Forelimb muscle (tissue), 1 donor: ENCODE measurements at places on chromosomes 7 and 10. TPM values are rescaled to one million over a fixed set of nuclear protein-coding genes. Genes with fewer than 3 reads are reported as not detected.

GRCh38 chr10:88990384-88991160 is at the start of gene FAS:
FAS (plus strand) TSS chr10:88990798; CDS start chr10:88990877, 79 bp downstream.
- no peak for DNase-seq

- no peak for DNase-seq
Observed at GRCh38 chr7:20795361-20795760, 8.7 kb upstream of the SP8 start.

- no peak for DNase-seq
Observed at GRCh38 chr7:44438816-44439215, 51.6 kb downstream of the NUDCD3 start.

- no peak for DNase-seq
Observed at GRCh38 chr10:94066411-94066810, 72.7 kb downstream of the PLCE1 start.

GRCh38 chr10:92413011-92413410 is 122.0 kb downstream of the MARCHF5 start:
- no peak for DNase-seq

- no peak for DNase-seq
Observed at GRCh38 chr7:96548664-96549063, 161.0 kb downstream of the SEM1 start.

GRCh38 chr10:103053659-103054581 is 135.8 kb downstream of the CNNM2 start:
- DNase-seq: peak; percentile 35

DNA sequence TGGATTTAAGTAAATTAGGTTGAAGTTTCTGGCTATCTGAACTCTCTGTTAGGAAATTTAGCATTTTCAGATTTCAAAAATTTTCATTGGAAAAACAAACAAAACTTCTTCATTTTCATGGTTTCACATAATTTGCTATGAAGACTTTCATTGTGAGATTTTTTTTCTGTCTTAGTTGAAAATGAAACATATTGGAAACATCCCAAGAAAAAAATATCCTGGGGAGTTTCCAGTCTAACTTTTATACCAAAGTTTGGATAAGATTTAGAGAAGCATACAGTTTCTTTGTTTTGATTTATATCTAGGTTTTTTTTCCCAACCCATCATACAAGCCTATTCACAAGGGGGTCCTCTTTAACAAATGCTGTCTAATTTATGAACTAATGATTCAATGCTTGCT is 300.5 kb upstream of the SEMA3A start:
- DNase-seq: no peak

GRCh38 chr10:19668116-19668515 is 148.1 kb upstream of the PLXDC2 start:
- no peak for DNase-seq

GRCh38 chr10:16798571-16798970 is 18.7 kb downstream of the RSU1 start:
- DNase-seq: no peak

DNA sequence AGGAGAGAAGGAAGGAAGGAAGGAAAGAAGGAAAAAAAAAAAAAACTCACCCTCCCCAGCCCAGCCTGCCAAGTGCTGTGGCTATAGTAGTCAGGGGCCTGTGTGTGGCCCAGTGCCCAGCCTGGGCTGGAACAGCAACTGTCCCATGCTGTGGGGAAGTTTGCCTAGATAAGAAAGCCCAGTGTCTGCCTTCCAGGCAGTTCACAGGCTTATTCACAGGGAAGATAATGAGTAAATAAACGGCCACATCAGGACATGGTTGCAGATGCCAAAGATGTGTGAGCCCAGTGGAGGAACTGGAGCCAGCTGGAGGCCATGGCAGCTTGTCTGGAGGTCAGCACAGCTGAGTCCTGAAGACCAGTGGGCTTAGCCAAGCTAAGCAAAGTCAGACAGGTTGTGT is 132.4 kb upstream of the FOXK1 start:
- no peak for DNase-seq

GRCh38 chr7:27185854-27186667 is 1.0 kb upstream of the HOXA11 start:
- DNase-seq: no peak

- DNase-seq: no peak
Observed at GRCh38 chr7:41579961-41580935, 122.6 kb downstream of the INHBA start.

- DNase-seq: no peak
Observed at GRCh38 chr10:44070282-44070681, 314.6 kb downstream of the CXCL12 start.

DNA sequence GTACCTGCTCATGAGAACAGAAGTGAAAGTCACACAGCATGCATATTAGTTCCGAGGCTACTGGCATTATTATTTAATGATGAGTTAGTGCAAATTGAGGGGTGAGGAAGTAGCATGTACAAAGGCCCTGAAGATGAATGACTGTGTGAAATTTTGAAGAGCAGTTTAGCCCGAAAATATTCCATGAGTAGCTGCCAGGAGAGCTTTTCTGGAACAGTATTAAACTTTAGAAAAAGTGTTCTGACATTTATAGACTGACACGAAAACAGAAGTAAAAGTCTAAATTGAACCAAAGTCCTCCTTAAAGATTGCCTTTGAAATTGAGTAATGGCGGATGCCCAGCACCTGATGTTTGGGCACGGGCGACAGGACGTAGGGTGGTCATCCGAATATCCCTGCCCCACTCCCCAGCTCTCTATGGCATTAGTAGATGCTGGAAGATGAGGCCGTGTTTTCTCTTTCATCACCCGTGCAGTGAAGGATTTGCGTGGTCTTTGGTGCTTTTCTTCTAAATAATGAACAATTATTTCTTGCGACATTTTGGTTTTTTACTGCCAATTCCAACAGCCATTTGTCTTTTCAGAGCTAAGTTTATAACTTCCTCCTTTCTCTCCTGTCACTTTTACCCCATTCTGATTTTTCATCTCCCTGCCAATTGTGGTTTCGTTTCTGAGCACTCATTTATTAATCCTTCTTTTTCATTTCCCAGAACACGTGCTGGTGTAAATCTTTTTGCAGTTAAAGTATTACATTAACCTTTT is 192.6 kb downstream of the MGMT start:
- no peak for DNase-seq

- DNase-seq: no peak
Observed at GRCh38 chr7:107312418-107312817, 143.6 kb downstream of the HBP1 start.

DNA sequence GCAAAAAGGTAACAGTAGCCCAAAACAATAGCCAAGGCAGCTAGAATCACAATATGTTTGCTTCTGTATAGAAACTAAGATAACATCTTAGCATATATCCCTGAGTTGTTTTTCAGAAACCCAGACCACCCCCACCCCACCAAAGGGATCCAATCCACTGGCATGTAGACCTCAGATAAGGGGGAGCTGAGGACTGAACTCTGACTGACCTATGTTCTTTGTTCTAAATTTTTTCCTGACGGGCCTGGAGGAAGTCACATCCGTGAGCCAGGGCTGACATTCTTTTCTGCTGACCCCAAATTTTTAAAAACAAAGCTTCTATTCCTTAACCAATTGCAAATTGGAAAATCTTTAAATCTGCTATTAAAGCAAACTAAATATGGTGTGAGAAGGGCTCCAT is 493.9 kb upstream of the IGFBP3 start:
- DNase-seq: no peak

DNA sequence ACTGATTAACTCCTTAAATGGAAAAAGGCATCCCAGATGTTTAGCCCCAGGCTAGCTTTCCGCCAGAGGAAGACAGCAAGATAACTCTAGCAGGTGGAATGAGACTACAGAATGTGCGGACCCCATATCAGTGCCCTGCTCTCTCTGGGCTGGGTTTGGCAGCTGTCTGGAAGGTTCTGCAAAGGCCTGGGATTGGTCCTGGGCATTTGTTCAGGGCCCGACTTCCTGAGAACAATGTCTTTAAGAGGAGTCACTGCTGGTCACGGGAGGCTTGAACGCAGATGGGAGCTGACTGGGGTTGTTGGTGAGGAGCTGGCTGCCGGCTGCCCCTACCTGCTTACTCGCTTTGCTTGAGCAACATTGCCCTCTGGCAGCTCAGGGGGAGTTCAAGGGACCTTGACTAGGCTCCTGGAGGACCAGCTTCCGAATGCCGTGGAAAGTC is 130.6 kb upstream of the BTBD16 start:
- DNase-seq: no peak

DNA sequence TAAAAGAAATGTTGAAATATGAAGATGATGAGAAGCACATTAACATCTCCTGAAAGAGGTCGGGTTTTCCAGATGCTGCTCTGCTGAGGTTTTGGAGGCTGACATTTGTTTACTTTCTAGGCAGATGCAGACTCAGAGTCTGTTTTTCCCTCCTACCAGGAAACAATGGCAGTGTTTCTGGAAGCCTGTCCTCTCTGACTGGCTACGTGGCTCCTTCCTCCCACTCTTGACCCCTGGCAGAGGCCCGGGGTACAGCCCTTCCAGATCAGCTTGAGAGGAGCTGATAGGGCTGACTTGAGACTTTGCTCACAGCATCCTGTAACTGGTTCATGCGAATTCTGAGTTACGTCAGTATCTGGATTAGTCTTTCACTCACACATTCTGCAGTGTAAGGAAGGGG is 41.1 kb upstream of the IL15RA start:
- DNase-seq: no peak

GRCh38 chr10:11180228-11180627 is 162.6 kb downstream of the CELF2 start:
- no peak for DNase-seq

DNA sequence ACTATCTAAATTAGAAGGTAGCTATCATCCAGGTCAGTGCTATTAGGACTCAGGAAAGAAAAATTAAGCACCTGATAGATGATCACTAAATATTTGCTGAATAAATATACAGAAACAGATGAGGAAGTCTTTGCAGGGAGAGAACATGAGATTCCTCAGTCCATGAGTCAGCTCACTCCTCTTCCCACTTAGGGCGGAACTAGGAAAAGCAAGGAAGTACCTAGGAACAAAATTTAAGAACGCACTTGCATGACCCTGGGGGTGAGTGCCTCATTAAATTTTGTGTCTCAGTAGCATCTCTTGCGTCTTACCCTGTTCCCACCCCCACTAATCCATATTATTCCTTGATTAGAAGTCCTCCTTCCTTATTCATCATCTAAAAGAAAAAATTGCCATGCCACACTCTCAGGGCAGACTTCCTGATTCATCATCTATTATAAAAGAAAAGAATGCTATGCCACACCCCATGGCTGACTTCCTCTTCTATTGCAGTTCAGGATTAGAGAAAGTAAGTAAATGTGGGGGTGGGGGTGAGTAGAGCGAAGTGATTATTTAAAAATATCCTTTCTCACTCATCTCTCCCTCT is 208.8 kb downstream of the THSD7A start:
- no peak for DNase-seq

DNA sequence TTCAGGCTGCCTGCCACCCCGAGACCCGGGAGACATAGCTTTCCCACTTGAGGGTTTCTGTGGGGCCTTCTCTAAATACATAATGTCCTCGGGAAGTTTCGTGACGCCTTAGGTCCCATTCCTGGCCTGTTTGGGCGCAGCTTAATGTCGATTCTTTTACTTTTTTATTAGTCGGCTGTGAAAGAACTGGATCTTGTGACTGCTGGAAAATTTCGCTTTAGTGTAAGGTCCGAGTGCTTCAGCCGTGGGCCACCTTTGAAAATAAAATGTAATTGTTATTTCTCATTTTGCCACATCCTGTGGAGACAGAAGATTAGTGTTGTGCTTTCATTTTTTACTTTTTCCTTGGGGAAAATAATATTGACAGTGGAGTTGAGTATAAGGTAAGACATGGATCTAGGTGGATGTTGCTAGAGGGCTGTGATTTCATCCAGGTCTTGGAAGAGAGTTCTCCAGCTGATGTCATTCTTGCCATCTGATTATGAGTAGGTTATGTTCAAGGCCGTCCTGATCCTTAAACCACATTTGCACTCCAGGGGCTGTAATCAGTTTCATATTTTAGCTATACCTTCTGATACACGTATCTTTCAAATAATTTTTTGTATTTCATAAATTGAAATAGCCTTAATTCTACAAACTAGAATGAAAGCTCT is 830 bp downstream of the RAB18 start:
- DNase-seq: no peak

GRCh38 chr10:31515819-31516402 is 196.9 kb downstream of the ZEB1 start:
- DNase-seq: no peak

- DNase-seq: no peak
Observed at GRCh38 chr10:92014620-92015019, 91.0 kb downstream of the BTAF1 start.

- DNase-seq: no peak
Observed at GRCh38 chr10:113278664-113279063, 274.2 kb upstream of the HABP2 start.

DNA sequence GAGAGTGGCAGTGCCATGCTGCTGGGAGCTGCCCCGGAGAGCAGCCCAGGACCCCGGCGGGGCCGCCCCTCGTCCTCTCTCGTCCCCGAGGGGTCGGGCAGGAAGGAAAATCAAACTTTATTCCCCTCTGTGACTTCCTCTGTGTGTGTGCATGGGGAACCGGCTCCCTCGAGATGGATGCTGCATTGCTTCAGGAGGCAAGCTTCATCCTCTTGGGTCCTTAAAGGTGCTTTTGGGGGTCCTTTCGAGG is 726 bp downstream of the MCU start:
- DNase-seq: no peak

Gene GSTO2
- 0.99 TPM for polyA plus RNA-seq

Gene TCERG1L
- 0.22 TPM for polyA plus RNA-seq

Gene HIP1
- polyA plus RNA-seq: 21.9 TPM

Gene PTER
- polyA plus RNA-seq: 6.4 TPM

Gene CSGALNACT2
- 23.9 TPM for polyA plus RNA-seq

Gene ANKRD1
- 143 TPM for polyA plus RNA-seq

Gene GHRHR
- 0.54 TPM for polyA plus RNA-seq

Gene GPR15LG
- not detected for polyA plus RNA-seq

Gene ELFN1
- polyA plus RNA-seq: 4.7 TPM

Gene CYP51A1
- polyA plus RNA-seq: 32.2 TPM

Gene DNAJC12
- polyA plus RNA-seq: 5.6 TPM

Gene DOCK1
- polyA plus RNA-seq: 26.7 TPM

Gene NRCAM
- polyA plus RNA-seq: 34.9 TPM

Gene PNLIP
- polyA plus RNA-seq: not detected

Gene SNCG
- 4.6 TPM for polyA plus RNA-seq

Gene TOMM7
- polyA plus RNA-seq: 807 TPM

Gene DGKI
- 0.68 TPM for polyA plus RNA-seq

Gene GRID2IP
- polyA plus RNA-seq: 0.10 TPM

Gene CC2D2B
- polyA plus RNA-seq: 1.5 TPM

Gene ASB10
- polyA plus RNA-seq: 6.2 TPM
